Stimulated activated CD8-positive, alpha-beta memory T cell treated with anti-CD3 and anti-CD28 coated beads, Interleukin-4, amount 100 ng/mL, for 1 hour (primary cell): ENCODE measurements at places on chromosomes 7 and 10.

- DNase-seq = no peak
Observed at GRCh38 chr10:97049670-97050069, 136.1 kb downstream of the SLIT1 start.

- no peak for DNase-seq
Observed at GRCh38 chr7:158957921-158958491, 101.6 kb downstream of the DYNC2I1 start.

DNA sequence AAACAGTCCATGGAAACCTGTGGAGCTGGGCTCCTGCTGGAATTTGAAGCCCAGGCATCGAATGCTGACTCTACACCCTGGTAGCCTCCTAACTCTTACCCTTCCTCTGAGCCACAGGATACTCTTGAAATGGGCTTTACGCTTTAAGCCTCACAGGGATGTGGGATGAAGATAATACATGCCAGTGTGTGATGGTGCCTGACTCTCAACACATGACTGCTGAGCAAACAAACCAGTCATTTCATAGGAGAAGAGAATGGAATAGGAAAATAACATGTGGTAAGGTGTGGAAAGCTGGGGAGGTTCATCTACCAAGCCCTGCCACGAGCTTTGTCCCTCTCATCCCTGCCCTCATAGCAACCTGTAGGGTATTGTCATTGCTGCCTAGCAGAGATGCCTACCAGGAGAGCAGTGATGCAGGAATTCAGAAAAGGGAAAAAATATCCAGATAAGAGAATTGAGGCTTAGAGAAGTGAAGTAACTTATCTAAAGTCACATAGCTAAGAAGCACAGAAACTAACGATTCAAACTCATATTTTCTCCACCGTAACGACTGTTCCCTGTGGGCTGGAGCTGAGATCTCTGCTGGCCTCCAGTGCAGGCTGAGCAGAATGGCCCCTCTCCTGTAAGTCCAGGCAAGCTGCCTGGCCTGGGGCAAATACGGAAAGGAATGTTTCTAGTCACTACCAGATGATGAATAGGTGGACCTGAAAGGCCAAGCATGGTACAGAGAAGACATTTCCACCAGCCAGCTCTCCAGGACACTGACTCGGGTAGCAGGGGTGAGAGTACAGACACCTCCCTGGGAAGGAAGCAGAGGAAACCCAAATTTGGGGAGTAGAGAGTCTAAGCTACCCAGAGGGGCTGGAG lies 90.2 kb upstream of the DUSP5 start:
- DNase-seq = no peak

- DNase-seq = no peak
Observed at GRCh38 chr10:107481224-107481623, 316.7 kb upstream of the SORCS1 start.

- DNase-seq = no peak
Observed at GRCh38 chr10:121553511-121554264, 44.6 kb downstream of the FGFR2 start.

- no peak for DNase-seq
Observed at GRCh38 chr7:50273301-50273700, 31.2 kb upstream of the IKZF1 start.
